ENCODE measurements at places on chromosomes 13 and 19.

DNA sequence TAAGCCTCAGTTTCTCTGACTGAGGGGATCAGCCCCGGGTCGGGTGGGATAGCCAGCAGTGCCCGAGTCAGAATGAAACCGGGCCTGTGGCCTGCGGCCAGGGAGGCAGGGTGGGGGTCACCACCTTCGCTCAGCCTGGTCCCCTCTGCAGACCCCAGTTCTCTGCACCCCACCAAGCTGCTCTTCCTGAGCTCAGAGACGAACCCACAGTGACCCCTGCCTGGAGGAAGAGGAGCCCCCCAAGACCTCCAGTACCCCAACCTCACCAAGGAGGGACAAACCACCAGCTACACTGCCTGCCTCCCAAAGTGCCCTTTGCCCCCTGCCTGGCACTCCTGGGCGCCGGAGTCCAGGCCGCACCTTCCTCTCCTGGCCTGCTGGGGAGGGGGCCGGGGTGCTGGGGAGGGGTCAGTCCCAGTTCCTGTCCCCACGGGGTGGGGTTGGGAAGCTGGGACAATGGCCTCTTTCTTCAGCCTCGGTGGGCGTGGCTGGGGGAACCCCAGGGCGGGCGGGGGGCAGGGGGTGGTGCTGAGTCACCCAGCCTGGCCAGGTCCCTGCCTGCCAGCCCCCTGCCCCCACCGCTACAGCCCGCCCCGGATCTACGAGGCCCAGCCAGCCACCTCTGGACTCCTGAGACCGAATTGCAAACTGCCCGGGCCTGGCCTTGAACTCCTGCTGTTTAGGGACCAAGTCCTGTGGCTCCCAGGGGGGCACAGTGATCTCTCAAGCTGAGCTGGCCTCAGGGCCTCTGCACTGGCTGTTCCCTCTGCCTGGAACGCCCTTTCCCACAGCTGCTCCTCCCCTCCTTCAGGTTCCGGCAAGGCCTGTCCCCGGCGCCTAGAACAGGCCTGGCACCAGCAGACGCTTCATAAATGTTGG, 14.3 kb downstream of the ZBTB7A start:
- no peak for DNase-seq

- DNase-seq, result no peak
Measured at GRCh38 chr13:20378721-20379120, 146.6 kb upstream of the GJB6 start.

DNA sequence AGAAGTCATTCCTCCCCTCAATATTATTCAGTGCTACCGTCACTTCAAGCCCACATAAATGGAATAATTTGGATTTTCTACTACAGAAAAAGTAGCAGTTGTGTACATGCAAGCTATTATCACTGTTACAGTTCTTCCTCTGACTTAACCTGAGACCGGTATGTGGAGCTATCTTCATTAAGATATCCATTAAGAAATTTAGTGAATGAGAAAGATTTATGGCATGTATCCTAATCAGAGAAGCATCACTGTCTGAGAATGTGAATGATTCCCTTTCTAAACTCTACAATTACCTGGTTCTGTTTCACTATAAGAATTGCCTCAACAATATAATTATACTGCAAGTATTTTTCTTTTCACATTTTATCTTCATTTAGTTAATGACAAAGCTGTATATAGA, 278.7 kb downstream of the KLF5 start:
- DNase-seq, result no peak

DNA sequence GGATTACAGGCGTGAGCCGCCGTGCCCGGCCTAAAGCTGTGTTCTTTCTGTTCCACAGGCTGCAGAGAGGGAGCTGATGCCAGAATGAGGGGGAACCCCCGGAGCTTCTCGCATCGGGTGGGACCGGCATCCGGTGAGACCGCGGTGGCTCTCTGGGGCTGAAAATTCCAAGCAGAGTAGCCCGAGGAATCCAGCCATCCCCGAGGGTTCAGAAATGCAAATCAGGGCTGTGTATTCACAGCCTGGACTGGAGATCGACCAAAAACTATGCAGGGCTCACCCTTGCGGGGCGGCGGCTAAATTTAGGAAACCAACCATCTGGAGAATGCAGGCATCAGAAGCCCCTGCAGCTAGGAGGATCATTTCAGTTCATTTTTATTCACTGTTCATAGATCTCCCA, 99.2 kb downstream of the GNG7 start:
- DNase-seq, result no peak

- DNase-seq, result no peak
Measured at GRCh38 chr19:45251452-45252354, 632 bp downstream of the MARK4 start.

DNA sequence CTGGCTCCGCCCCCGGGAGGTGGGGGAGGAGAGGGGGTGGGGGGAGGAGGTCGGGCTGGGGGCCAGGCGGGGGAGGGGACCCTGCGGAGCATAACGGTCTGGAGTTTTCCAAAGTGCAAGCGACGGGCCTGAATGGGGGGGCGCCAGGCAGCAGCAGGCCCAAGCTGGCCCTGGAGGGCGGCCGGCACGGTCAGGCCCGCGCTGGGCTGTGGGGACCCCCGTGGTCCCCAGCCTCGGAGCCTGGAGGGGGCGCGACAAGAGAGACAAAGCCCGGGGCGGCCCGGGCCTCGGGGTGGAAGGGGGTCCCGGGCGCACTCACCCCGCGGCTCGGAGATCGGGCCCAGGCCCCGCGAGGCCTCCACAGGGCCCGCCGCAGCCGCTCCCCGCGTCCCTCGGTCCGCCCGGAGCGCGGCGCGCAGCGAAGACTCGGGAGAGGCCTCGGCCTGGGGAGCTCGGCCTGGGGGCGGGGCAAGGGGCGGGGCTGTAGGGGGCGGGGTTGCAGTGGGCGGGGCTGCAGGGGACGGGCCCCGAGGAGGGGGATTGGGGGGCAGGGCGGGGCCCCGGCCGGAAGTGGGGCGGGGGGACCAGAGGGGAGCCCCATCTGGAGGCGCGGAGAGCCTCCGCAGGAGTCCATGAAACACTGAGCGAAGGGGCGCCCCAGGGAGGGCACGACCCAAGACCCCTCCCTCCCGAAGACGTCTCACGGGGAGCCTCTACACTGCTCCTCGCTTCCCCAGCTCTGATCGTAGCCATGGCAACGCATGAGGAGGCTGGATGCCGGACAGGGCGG, 47.6 kb downstream of the PTPRS start:
- peak; percentile 34 for DNase-seq

- DNase-seq, result no peak
Measured at GRCh38 chr13:21020581-21020980, 40.8 kb downstream of the LATS2 start.

DNA sequence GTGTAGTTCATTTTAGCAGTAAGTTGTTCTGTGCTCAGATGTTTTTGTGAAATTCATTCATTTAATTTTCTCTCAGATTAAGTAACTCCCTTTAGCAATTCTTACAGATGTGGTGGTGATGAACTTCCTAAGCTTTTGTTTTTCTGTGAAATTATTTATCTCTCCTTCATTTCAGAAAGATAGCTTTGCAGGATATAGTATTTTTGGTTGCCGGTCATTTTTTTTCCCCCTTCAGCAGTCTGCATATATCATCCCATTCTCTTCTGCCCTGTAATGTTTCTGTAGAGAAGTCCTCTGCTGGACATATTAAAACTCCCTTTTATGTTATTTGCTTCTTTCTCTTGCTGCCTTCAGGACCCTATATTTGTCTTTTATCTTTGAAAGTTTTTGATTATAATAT, 470.2 kb downstream of the PCDH9 start:
- DNase-seq, result no peak

DNA sequence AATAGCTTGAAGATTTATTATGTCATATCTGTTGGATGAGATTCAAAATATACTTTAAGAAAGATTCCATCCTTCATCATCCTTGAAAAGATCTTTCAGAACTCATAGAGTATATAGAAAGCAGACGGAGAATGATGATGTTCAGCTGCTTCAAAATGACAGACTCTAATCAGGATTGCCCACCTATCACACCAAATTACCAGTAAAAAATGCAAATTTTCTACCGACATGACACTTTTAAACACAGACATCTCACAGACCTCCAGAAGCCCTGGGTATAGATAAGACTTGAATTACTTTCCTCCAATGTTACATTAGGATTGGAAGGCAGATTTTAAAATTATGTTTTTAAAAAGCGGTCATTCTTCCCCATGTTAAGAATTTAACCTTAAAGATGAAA, 235.5 kb downstream of the GPC6 start:
- no peak for DNase-seq

DNA sequence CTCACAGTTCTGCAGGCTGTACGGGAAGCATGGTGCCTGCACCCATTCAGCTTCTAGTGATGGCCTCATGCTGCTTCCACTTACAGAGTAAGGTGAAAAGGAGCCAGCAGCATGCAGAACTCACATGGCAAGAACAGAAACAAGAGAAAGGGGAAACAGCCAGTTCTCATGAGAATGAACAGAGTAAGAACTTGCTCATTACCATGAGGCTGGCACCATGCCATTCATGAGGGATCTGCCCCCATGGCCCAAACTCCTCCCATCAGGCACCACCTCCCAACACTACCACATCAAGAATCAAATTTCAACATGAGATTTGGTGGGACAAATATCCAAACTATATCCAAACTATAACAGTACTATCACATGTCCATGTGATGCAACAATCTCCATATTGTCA, 72.1 kb downstream of the KATNAL1 start:
- DNase-seq, result no peak

All from activated T-cell treated with anti-CD3 and anti-CD28 coated beads for 1 hour (primary cell).